ENCODE measurements at places on chromosomes 7 and 10.

DNA sequence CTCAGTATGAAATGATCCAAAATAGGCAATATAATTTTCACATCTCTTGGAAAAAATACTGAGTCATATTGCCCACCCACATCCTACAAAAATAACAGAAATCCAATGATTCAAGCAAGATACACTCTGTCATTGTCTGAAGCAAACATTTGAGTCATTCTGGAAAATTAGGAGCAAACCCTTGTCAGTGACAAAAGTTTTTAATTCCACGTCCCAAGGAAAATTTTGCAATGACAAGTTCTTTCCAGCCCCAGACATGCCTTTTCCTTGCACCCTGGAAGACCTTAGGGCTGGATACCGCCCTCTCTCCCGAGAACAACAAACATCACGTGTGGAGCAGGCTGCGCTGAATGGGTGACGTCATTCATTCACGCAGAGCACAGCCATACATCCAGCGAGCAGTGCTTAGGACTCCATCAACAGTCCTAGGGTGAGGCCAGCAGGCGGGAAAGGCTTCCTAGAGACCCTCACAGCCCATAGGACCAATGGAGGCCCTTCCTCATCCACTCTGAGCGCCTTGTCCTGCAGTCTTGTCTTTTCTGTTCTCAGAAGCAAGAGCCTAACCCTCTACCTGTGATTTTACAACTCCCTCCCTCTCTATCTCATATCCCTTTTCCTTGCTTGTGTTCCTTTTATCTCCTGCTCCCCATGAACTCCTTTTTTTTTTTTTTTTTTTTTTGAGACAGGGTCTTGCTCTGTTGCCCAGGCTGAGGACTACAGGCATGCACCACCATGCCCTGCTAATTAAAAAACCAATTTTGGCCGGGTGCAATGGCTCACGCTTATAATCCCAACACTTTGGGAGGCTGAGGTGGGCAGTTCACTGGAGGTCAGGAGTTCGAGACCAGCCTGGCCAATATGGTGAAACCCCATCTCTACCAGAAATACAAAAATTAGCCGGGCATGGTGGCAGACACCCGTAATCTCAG is 23.5 kb upstream of the KDM7A start:
- DNase-seq = peak; percentile 47

DNA sequence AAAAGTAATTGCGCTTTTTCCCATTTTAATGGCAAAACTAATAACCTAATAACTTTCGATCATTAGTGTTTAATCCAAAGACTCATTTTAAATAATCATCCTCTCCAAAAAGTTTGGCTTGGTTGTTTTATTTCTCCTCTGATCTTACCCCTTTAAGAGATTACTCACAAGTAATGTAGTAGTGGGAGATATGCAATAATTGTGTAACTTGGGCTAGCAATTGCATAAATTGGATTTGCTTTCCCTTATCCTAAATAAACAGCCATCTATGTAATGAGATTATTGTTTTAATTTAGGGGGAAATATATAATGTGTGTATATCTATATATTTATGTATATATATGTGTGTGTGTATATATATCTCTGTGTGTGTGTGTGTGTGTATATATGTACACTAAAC is 82.5 kb downstream of the RNLS start:
- no peak for DNase-seq

GRCh38 chr7:122123746-122124145 is 20.3 kb downstream of the AASS start:
- DNase-seq = no peak

- DNase-seq = no peak
Observed at GRCh38 chr7:44401692-44402091, 76.3 kb upstream of the CAMK2B start.

- peak; percentile 60 for DNase-seq
Observed at GRCh38 chr7:332646-333392, 42.8 kb downstream of the FOXL3 start.

- no peak for DNase-seq
Observed at GRCh38 chr7:16465469-16466361, at the start of gene SOSTDC1. Gene SOSTDC1, minus strand, starts transcription at chr7:16465738. Its CDS starts 70 bp downstream, at chr7:16465668.

- DNase-seq = no peak
Observed at GRCh38 chr10:47301833-47302232, 1.8 kb downstream of the GDF10 start.

GRCh38 chr7:90432752-90433151 is 29.5 kb downstream of the CLDN12 start:
- no peak for DNase-seq

- no peak for DNase-seq
Observed at GRCh38 chr7:151813445-151813844, 63.5 kb downstream of the PRKAG2 start.

GRCh38 chr10:12629767-12630165 is 280.4 kb downstream of the CAMK1D start:
- DNase-seq = no peak

DNA sequence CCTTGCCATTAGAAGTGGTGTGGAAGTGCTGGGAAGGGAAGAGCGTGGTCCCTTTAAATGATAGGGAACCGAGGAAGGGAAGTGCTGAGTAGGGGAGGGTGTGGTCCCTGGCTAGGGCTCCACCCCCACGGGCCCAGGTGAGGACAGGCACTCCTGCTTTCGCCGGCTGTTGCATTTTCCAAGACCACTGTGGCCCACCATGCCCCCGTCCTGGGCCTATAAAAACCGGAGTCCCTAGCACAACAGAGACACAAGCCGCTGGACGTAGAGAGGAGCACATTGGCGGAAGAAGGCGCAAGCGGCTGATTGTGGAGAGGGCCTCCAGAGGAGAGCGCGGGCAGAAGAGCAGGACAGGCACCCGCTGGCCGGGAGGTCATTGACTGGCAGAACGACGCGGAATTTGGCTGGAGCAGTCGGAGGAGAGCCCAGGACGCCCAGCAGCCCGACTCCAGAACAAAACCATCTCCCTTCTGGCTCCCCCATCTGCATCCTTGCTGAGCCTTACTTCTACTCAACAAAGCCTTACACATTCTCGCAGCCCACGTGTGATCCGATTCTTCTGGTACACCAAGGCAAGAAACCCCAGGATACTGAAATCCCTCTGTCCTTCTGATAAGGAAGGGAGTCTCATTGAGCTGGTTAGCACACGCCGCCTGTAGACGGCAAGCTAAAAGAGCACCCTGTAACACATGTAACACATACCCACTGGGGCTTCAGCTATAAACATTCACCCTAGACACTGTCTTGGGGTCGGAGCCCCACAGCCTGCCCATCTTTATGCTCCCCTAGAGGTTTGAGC is 146.2 kb upstream of the LYZL1 start:
- DNase-seq = no peak

DNA sequence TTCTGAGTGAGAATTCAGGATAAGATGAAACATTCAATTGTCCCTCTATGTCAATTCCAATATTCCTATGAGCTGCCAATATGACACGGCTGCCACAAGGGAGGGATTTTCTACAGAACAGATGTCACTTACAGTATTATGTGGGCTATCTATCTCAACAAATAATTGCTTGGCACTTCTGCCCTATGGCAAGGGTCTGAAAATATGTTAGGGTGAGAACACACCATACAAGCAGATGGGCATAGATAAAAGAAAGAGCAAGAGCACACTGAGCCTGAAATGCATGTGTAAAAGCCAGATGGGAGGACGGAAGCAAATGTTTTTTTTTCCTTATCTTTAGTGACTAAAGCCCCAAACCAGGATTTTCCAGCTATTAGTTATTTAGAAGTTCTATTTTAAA is 70.1 kb upstream of the TFEC start:
- DNase-seq = no peak

DNA sequence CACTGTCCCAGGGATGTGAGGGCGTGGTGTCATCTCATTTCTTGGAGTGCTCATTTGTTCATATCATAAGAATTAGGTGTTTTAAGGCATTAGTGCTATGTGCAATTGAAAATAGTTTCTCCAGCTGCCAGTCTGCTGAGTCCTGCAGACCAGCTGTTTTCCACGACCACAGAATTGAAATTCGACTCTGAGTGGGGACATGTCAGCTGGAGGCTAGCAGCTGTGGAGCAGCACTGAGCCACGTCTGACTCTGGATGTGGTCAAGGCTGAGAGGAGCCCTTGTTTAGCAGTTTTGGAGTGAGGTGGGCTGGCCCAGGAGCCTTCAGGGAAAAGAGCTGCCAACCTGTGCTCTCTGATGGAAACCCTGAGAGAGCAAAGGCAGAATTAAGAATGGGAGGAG is 156.3 kb upstream of the GRB10 start:
- no peak for DNase-seq

DNA sequence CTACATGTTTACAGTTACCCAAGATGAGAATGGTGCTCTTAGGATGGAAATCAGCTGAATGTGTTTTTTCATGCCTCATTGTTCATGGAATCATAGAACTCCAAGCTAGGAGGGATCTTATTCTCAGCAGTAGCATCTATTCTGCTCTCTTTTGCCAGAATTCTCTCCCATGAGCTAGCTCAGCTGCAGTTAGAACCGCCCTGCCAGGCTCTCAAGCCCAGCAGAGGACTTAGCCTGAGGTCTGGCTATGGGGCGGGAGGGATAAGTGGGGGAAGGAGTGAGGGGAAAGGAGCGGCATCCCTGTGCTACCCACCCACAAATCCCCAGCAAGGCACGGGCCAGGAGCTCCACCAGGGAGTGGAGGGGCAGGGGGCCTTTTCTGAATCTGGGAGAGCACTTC is 120.7 kb upstream of the PLXNA4 start:
- no peak for DNase-seq

- no peak for DNase-seq
Observed at GRCh38 chr7:101278461-101279292, 33.8 kb upstream of the FIS1 start.

DNA sequence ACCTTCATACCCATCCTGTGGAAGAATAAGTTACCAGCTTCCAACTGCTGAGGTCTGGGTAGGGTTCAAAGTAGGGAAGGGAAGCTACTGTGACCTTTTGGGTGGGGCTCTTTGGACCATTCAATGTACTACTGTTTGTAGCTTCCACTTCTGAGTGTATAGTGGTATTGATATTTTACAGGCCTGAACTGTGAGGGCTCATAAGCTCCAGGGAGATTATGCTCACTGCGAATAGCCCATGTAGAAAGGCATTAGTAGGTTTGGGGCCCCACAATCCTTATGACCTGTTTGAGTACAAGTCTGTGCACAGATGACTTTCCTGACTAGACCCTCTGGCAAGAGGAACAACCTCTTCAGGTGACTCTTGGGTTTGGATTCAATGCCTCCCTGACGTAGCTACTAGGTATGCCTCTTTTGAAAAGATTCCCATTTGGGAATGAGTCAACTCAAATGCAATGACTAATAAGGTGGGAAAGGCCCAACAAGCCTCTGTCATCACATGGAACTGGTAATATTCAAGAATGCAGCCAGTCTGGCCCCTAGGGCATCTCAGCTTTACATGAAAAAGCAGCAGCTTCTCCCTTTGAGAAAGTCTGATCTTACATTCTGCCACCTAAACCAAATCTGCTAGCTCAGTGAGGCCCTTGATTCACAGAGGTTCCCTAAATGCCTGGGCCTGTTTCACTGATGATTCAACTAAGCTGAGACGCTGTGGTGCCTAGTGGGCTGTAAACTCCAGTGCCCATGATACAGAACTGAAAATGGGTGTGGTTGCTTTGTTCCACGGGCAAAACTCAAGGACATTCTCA is 79.8 kb downstream of the ABI1 start:
- no peak for DNase-seq

DNA sequence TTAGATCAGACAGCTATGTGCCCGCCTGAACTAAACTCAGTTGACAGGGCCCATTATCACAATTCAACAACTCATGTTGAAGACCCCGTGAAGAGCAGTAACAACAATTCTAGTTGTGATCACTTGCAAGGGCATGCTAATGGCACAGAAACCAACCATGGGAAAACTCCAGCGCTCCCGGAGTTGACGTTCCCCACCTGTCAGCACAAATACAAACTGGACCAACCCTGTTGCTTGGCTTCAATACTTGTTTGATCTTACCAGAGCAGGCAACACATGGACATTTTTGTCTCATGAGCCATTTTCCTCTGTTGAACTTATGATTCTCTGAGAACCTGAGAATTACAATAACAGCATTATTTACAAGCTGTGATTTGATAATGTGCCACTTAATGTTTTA is 119.0 kb upstream of the LANCL2 start:
- DNase-seq = no peak

DNA sequence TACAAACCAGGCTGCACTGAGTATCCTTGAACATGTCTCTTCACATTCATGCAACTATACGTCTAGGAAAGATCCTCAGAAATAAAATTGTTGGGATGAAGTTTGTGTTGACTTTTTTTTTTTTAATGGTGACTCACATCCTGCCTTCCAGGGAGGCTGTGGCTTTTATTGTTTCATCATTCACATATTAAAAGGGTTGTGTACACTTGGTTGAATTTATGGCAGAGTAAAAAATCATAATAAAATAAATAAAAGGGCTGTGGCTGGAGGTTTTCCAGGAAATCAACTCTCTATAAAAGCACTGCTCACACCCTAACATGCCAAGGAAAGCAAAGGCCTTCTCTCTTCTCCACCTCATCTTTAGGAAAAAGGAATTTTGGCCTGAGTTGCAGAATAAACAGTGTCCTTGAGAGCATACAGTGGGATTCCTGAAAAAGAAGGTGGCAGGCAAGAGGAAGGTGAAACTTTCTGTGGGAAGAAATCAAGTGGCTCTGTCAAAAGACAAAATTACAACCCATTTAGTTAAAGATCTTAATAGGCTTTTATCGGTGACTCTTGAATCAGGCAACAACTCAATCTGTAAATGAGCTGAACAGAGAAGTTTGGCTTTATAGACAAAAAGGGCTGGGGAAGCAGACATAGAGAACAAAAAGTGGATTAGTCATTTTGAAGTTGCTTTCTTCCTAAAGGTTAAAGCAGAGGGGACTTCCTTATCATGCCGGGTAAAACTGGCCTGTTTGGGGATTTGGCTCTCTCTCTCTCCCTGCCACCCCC is 41.6 kb upstream of the FHIP2A start:
- peak; percentile 3 for DNase-seq

DNA sequence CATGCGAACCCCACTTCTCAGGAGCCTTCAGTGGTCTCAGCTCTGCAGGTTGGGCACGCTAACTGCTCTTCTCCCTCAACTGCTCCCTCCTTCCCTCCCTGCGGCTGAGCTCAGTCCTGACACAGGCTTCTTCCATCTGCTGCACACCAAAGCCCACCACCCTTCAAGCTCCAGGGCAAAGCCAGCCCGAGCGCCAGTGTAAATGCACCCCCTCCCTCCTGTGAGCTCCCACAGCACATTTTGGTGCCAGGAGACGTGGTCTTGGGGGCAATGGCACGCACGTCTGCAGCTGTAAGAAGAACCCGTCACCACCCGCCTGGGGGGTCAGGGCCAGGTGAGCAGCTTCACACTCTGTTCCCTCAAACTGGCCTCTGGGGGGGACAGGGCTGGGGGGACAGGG is 15.9 kb downstream of the VIPR2 start:
- DNase-seq = no peak

DNA sequence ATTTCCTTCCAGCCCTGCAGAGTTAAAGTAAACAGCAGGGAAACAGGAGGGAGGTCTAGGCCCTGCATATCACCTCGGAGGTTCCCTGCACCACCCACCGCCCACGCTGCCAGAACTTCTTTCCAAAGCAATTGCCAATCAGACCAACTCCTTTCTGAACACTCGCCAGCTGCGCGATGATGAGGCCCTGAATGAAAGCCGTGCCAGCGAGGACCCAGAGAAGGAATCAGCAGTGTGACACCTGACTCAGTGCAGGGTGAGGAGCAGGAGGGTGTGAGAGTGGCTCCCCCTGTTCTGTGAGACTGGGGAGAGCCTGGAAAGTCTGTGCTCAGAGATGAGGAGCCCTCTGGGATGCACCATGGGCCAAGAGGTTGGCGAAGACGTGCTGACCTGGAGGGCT is 3.3 kb upstream of the TCERG1L start:
- no peak for DNase-seq

- peak; percentile 43 for DNase-seq
Observed at GRCh38 chr7:90708841-90709317, 112.8 kb downstream of the CDK14 start.
